Pons (tissue), 1 donor: ENCODE measurements at places on chromosomes 1 and 21.

DNA sequence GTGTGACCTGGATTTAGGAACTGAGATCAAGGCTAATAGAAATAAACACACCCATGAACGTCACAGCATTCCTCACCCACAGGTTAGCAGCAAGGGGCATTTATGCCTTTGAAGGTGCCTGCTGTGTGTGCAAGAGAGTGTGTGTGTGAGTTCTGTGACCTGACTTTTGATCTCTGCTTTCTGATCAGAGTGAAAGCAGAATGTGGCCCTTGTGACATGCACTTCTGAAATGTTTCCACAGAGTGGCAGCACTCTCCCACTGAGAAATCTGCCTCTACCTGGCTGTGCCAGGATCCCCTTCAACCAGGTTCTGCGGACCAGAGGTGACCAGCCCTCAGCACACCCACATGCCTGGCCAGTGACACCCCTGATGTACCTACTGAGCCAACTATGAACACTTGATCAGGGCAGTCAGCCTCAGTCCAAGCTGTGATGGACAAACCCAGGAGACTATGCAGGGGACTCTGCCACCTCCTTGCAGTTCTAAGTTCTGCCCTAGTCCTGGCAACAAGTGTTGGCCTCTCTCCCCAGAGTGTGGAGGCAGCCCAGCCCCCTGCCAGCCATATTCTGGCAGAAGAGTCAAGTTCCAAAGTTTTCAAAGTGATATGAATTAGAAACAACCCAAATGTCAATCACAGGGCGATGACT lies 41.0 kb downstream of the RXRG start:
- no peak for DNase-seq

DNA sequence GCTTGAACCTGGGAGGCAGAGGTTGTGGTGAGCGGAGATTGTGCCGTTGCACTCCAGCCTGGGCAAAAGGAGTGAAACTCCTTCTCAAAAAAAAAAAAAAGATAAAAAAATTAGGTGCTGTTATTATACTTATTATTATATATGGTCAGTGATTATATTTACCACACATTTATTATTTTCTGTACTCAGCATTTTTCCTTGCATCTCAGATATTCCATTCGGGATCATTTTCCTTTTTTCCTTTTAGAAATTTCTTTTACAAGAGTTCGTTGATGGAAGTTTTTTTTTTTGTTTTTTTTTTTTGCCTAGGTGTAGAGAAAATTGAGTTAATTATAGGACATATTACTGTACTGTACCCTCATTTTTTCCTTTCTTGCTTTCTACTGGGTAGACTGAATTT lies 13.5 kb downstream of the CCDC30 start:
- no peak for DNase-seq

DNA sequence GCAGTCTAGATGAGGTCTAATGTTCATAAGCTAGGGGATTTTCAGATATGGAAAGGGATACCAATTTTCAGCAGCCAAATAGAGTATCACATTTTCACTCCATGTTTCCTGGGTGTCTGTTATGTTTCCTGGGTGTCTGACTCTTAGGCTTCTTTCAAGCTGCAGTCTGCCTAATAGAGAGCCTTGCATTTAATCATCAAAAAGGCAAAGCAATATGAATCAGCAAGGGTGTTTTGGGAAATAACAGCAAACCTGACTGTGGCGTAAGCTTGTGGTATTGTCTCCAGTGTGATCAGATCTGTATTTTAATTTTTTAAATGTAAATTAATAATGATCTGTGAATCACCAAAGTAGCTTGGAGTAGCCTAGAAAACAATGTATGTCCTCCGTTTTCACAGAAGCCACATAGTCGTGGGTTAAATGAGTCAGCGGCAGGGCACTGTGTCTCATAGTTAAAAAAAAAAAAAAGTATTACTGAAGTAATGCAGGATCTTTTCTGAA lies 10.4 kb downstream of the LGALS8 start:
- no peak for DNase-seq

- DNase-seq = no peak
These were observed 30.0 kb downstream of the TENT5C start for GRCh38 chr1:117635805-117636204.

- DNase-seq = no peak
These were observed 36.5 kb upstream of the KCNJ15 start for GRCh38 chr21:38220270-38220737.

- no peak for DNase-seq
These were observed 214.9 kb downstream of the GABPA start for GRCh38 chr21:25949701-25950100.
